Germinal center (tissue), 1 donor: ENCODE measurements at places on chromosomes 4 and X.

GRCh38 chrX:76202471-76202870, 29.6 kb downstream of the PBDC1 start:
- no peak for DNase-seq

- no peak for DNase-seq
These were observed 832.4 kb downstream of the STIM2 start for GRCh38 chr4:27692868-27693634.

DNA sequence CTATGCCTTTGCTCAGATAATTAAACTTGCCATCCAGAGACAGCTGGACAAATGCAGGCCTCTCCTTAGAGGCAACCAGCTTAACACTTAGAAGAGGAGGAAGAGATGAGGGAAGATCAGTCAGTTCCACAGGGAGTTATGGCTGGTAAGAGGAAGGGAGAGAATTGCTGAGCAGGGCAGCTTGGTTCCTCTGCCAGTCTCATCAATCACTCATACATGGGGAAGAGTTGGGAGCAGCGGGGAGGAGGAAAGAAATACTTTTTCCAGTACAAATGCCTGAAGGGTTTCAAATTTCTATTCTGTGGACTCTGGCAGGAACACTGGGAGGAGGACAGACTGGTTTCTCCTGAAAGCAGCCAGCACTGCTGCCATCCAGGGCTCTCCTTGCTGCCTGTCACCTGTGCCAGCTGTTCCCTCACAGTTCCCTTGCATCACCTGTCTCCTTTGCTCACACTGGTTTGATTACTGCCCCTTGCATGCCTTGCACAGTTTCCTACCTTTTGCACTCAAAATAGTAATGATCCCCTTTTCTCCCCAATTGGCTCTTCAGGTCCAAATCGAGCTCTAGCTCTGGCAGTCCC, 59.5 kb downstream of the PGRMC2 start:
- DNase-seq, result no peak

DNA sequence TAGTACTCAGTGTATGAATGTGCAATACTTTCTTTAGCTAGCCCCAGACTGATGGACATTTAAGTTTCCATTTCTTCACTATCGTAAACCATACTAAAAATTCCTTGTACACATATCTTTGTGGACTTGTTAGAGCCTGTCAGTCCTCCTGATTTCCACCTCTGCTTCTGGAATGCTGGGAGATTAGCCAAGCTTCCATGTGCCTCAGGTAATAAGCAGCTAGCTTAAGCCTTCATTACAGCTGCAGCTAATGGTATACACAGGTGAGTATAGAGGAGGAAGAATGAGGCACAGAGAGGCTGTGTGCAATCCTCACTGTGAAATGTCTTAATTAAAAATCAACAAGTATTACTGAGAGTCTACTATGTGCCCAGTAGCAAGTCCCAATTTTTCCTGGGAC, 9.8 kb downstream of the SMIM9 start:
- DNase-seq, result no peak

- DNase-seq, result no peak
These were observed 4.0 kb downstream of the HAND2 start for GRCh38 chr4:173526027-173526482.

- DNase-seq, result peak; percentile 24
These were observed 12.9 kb upstream of the WDR17 start for GRCh38 chr4:176052744-176053143.

DNA sequence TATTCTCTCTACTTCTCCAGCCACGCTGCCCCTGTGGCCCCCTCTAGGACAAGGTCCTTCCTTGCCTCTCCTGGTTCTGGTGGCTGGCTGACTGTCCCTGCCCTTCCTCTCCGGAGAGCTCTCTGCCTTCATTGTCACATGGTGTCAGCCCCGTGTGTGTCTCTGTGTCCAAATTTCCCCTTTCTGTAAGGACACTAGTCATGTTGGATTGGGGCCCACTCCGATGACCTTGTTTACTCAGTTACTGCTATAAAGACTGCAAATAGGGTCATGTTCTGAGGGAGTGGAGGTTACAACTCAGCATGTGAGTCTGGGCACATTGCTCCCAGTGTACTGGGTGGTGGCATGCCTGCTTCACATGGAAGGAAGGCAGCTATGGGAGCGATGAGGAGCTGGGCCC, 129.5 kb upstream of the PSAPL1 start:
- no peak for DNase-seq
